ENCODE measurements at places on chromosomes 16 and 17. TPM values are rescaled to one million over a fixed set of nuclear protein-coding genes. Genes with fewer than 3 reads are reported as not detected.

- no peak for DNase-seq
Observed at GRCh38 chr17:57604771-57605674, 140.1 kb downstream of the CCDC182 start.

- peak; percentile 60 for DNase-seq
Observed at GRCh38 chr16:56370185-56370874, 55.0 kb downstream of the AMFR start.

GRCh38 chr17:65966072-65966695 is 225.7 kb downstream of the CEP112 start:
- DNase-seq = no peak

DNA sequence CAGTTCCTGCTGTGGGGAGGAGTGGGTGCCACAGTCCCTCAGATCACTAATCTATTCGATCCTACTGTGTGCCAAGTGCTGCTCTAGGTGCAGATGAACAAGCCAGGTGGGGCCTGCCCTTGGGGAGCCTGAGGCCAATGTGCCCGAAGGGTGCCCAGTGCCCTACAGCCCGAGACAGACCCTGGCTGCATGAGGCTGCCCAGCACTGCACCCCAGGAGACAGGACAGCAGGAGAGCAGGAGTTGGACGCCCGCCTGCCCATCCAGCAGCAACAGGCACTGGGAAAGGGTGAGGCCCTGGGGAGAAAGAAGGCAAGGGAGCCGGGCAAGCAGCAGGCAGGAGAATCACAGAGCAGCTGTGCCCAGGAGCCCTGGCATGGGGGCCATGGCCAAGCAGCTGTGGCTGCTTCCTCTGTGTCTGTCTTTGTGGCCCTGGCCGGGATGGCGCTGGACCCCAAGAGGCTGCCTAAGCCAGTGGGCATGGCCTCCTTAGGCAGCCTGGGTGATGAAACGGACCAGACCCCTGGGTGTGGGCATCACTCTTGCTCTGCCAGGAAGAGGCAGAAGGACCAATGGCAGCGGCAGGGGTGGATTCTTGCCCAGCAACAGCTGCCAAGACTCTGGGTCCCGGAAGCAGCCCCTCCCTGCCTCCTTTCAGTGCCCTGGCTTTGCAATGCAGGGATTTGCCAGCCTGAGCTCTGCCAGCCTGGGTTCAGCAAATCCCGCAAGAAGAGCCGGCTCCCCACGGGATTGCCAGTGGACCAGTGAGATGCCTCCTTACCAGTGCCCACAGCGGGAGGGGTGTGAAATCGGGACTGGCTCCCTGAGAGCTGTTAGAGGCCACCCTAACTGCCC is 179.6 kb upstream of the TNRC6C start:
- no peak for DNase-seq

- DNase-seq = peak; percentile 24
Observed at GRCh38 chr17:81961087-81961511, at the start of gene NOTUM. Gene NOTUM (minus strand): TSS chr17:81961187. CDS start chr17:81960909, 278 bp downstream.

DNA sequence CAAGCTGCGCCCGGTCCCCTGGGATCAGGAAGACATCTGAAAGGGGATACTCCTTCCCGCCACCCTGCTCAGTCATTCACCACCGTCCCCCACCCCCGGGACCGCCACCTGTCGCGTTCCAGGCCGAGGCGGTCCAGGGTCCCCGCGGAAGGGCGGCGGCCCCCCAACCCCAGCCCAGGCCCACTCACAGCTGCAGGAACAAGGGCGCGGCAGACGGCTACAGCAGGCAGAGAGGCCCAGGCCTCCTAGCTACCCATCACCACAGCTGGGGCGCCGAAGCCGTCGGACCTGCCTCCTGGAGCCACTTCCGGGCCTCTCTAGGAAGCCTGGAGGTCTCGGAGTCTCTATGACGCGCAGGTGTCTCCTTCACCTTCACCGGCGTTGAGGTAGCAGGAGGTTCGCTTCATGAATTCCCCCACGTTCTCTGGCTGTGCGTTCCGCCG is at the start of gene SDR42E1:
Gene SDR42E1, minus strand, starts transcription at position 272 of the 443 bp plus-strand sequence. CDS start 10,612 bp downstream, outside the sequence.
- no peak for DNase-seq

- no peak for DNase-seq
Observed at GRCh38 chr16:51900221-51900780, 646.6 kb downstream of the TOX3 start.

DNA sequence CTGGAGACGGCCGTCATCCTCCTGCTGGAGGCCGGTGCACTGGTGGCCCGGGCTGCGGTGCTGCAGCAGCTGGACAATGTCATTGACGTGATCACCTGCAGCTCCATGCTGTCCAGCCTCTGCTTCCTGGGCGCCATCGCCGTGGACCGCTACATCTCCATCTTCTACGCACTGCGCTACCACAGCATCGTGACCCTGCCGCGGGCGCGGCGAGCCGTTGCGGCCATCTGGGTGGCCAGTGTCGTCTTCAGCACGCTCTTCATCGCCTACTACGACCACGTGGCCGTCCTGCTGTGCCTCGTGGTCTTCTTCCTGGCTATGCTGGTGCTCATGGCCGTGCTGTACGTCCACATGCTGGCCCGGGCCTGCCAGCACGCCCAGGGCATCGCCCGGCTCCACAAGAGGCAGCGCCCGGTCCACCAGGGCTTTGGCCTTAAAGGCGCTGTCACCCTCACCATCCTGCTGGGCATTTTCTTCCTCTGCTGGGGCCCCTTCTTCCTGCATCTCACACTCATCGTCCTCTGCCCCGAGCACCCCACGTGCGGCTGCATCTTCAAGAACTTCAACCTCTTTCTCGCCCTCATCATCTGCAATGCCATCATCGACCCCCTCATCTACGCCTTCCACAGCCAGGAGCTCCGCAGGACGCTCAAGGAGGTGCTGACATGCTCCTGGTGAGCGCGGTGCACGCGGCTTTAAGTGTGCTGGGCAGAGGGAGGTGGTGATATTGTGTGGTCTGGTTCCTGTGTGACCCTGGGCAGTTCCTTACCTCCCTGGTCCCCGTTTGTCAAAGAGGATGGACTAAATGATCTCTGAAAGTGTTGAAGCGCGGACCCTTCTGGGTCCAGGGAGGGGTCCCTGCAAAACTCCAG is 1.1 kb downstream of the MC1R start:
- no peak for DNase-seq

GRCh38 chr16:3655030-3655395 is 522 bp downstream of the DNASE1 start:
- DNase-seq = no peak

- peak; percentile 9 for DNase-seq
Observed at GRCh38 chr16:54957403-54958166, 26.9 kb downstream of the IRX5 start.

DNA sequence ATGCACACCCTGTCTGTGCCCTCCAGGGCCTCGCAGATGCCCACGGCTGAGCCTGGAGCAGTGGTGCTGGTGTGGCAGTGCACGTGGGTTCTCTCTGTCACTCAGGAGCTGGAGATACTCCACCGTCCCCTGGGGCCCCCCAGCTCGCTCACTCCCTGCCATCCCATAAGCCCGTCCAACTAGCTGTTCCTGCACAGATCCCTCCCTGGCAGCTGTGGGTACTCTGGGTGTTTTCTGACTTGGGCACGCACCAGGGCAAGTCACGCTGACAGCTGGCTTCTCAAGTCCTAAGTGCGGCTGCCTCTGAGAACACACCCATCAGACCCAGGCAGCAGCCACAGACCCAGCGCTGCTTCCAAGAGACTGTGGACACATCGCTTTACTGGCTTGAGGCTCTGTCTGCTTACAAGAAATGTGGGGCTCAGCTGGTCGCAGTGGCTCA is 25.4 kb upstream of the ITGB4 start:
- DNase-seq = no peak

GRCh38 chr17:173166-173911 is 8.1 kb downstream of the DOC2B start:
- DNase-seq = no peak

- DNase-seq = no peak
Observed at GRCh38 chr17:55582897-55583296, 71.6 kb upstream of the SMIM36 start.

DNA sequence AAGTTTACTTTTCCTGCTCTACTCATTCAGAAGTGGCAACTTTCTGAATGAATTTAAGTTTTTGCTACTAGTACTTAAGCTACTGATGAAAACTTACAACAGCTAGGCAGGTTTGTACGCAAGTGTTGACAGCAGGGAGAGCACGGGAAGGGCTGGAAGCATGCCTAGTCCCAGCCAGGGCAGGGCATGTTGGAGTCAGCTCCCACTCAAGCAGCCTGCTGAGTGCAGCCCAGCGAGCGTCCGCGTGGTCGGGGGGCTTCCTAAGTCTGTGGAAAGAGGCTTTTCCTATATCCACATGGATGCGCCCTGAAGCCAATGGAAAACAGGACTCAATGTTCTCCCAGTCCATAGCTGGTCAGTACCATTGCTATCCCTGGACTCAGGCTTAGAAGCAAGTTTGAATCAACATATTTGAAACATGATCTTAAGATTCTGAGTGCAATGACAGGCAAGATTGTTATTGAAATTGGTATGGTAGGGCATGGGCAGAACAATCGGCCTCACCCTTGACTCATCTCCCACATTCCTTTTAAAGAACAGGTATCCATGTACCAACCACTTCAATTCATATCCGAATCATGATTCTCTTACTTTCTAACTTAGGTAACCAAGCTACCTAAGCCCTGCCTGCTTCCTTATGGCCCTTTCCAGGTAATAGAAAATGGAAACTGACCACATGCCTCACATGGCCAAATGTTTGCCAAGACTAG is 22.5 kb downstream of the CYB5D2 start:
- no peak for DNase-seq

GRCh38 chr17:65057531-65058090 is 1.1 kb upstream of the GNA13 start:
- DNase-seq = no peak

DNA sequence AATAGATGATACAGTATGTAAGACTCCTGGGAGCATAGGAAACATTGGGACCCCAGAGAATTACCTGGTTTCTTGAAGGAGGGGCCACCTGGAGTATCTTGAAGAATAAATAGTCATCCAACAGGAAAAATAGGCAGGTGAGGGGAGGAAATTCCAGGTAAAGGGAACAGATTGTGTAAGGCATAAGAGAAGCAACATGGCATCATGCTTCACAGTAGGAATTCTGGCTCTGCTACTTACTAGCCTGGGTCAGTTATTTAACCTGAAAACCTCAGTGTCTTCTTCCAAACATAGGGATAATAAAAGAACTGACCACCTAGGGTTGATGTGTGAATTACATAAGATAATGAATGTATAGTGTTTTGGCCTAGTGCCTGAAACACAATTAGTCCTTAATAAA is 122.1 kb downstream of the CA10 start:
- no peak for DNase-seq

DNA sequence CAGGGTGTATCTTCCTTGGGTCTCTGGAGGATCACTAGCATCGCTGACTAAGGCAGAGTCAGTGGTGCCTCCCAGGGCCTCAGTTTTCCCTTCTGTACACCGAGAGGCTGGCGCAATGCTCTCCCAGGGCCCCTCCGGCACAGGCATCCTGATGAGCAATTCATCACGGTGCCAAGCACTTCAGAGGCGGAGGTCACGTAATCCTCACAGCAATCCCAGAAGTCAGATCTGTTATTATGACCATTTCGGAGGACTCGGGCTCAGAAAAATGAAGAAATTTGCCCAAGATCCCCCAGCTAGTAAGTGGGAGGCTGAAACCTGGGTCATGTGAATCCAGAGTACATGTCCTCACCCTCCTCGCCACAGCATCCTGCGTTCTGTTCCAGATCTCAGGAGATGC is 46.5 kb downstream of the AIPL1 start:
- no peak for DNase-seq

- DNase-seq = no peak
Observed at GRCh38 chr17:35665662-35666061, 65.8 kb upstream of the RASL10B start.

DNA sequence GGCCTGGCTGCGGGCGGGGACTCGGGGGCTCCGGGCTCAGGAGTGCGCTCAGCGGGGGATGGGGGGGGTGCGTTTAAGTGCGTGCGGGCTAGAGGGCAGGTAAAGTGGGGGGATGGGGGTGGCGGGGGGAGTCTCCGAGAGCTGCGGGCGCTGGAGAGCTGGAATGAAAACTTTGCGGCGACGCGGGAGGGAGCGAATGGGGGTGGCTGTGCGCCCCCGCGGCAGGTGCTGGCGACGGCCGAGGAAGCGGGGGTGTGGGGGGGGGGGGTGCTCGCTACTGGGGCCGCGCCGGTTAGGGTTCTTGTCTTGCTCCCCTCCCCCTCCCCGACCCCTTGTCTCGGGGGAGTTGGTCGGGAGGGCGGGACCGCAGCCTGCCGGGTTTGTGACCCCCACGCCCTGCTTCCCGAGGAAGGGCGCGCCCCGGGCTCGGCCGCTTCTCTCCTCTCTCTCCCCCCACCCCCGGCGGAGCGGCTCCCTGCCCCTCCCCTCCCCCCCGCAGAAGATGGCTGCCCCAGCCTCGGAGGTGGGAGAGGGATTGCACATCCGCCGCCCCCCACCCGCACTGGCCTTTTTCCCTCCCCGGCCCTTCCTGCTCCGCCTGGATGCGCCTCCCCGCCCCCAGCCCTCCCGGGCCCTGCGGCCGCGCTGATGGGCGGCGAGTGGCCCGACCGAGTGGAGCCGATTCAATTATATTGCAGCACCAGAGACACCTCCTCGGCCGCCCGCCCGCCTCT is 649 bp downstream of the GSE1 start:
- DNase-seq = peak; percentile 22

- no peak for DNase-seq
Observed at GRCh38 chr17:32503251-32504165, 16.7 kb downstream of the CDK5R1 start.

- DNase-seq = no peak
Observed at GRCh38 chr16:52398491-52398960, 148.4 kb downstream of the TOX3 start.

- no peak for DNase-seq
Observed at GRCh38 chr16:11456741-11457140, 111.5 kb downstream of the RMI2 start.

DNA sequence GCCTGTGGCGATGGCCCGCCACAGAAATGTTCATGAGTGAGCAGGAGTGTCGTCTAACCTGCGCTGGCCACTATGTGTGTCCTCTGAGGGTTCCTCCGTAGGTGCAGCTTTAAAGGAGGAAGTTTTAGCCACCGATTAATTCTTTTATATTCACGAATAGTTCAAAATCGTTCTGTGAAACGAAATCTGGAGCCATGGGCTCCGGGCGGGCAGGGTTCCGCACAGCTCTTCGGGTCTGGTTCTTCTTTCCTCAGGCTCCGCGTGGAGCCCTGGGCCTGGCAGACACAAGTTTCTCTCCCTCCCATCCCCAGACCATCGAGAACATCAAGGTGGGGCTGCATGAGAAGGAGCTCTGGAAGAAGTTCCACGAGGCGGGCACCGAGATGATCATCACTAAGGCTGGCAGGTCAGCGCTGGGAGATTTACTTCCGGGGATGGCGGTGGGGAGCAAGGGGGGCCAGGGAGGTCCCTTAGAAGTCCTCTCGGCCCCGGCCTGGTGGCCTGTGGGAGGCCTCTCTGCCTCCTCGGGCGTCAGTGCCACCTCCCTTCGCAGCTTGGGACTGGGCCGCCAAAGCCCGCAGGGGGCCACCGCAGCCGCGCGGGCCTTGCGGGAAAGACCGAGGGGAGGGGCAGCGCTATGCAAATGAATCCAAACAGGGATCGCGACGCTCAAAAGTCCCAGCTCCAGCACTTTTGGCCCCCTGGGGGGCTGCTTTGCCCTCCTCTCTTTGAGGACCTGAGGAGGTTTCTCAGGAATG is 5.2 kb downstream of the TBX4 start:
- DNase-seq = no peak

The KRTAP29-1 gene
- total RNA-seq = not detected

The COPZ2 gene
- 80.5 TPM for total RNA-seq

The C16orf96 gene
- not detected for total RNA-seq
